NCI-H748 treated with DMSO at 0.1 percent for 48 hours (cell line): ENCODE measurements at places on chromosomes 16 and 17.

DNA sequence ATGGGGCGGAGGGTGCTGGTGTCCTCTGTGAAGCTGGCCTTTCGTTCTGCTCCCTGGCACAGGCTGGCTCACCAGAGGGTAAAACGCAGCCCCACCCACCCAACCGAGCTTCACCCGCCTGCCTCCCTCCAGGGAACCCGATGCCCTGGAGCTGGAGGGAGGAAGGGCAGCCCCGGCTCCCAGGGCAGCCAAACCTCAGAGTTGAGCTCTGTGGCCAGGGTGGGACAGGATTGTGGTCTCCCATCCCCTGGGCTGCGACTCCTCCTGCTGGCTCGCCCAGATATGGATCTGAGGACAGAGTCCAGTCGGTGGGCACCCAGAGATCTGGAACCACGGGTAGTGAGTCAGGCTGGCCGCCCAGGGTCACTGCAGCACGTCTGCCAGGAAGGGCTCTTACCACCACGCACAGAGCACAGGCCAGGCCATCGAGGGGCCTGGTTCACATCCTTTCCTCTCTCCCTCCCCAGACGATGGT, 42.6 kb upstream of the CHMP6 start:
- DNase-seq = no peak

DNA sequence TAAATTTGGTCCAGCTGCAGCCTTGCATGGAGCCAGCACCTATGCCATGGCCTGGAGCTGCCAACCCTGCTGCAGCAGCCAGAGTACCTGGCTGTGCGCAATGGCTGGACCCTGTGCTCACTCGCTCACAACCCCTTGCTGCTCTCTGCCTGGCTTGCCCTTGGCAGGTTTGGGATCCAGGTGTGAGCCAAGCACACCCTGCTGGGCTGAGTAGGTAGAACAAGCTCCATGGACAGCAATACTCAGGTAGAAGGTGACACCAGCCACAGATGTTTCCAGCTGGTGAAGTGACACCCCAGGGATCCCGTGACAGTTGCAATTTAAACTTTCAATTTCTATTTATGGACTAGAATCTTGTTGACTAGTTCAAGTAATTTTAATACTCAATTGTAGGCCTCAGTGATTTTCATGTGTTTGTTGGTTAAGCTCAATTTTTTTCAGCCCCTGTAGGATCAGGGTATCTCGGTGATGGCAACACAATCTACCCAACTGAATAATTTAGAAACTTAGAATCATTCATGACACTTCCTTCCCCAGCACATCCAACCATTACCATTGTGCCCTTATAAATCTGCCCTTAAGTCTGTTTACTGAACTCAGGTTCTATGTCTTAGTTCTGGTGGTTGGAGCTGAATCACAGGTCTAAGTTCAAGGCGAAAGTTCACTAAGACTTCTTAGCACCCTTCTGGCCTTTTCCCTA, 480.0 kb downstream of the PMP22 start:
- DNase-seq = no peak

DNA sequence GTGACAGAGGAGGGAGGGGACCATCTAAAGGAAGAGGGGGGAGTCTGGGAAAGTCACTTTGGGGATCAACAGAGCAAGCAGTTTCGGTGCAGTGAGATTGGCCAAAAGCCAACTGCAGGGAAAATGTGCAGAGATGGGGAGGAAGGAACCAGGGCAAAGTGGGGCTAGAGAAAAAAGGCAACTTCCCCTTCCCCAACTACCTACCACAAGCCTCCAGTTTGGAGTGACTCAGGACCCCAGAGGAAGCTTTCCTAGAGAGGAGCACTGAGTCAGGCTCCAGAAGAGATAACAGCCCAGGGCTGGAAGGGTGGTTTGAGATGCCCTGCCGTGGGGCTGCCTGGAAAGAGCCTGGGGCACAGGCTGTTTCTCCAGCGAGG, 6.9 kb upstream of the CD300LD start:
- no peak for DNase-seq

- no peak for DNase-seq
Observed at GRCh38 chr16:49440156-49441065, 66.8 kb downstream of the C16orf78 start.

GRCh38 chr16:57646388-57647039, 18.1 kb downstream of the ADGRG1 start:
- DNase-seq = no peak

DNA sequence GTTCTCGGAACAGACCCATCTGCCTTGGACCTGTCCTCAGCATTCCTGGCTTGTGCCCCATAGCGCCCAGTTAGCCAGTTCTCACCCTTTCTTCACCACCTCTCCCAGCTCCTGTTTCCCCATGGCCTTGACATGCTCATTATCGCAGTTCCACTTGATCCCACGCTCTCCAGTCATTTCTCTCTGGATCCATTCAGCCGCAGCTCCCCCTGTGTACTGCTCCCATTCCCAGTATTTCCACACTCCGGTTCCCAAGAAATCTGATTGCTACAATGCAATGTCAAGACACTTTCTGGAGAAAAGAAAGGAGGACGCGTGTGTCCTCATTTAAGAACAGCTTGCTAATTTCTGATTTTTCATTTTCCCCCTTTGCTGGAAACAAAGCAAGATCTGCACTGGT, 55.4 kb downstream of the TMEM186 start:
- DNase-seq = no peak

DNA sequence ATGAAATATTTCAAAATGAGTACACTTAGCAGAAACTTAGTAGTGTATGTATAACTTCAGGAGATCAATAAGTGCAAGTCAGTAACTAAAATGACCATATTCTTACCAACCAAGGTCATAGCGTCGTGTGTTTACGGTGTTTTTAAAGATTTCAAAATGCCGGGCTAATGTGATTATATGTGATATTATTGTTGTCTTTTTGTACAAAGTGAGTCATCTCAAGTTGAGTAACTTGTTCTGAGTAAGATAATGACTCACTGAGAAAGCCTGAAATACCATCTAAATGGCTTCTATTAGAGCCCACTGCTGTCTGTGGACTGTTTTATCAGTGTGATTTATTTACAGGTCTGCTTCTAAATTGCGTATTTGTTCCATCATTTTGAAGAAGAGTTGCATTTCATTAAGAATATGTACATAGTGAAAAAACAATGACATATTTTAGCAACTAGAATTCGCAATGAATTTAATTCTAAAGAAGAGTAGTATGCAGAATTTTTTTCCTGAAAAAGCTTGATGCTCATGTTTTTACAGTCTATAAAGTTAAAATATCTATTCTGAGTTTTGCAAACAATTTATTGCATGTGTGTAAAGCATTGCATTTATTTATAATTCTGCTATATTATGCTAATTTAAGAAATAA, 12.7 kb downstream of the KRT12 start:
- DNase-seq = no peak

DNA sequence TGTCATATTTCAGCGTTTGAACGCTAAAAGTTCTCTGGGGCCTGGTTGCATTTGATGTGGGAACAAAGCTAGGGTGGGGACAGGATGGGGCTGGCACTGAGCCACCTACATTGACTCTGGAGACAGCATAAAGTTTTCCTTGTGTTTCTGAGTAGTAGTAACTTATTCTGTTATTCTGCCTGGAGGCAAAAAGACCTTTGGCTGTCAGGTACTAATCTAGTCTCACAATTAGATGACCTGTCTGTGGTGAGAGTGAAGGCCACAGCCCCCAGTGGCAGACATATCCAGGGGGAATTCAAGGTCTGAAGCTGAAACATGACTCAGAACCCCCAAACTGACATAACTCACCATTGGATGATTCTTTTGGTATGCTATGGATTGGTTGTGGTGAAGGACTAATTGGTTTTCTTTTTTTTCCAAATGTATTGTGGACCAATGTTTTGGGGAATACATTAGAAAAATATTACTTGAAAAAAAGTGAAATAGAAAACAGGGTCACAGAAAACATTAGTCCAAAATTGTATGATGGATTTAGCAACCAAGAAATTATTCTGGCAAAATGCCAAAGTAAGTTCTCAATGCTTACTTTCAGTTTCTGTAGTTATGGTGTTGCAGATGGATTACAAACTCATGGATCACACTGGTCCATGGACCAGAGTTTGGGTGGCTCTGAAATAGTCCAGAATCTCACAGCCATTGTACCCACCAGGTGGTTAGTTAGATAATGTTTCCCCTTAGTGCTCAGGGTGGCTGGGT, 10.5 kb upstream of the SALL1 start:
- DNase-seq = no peak

GRCh38 chr16:6265968-6266367, 1066.7 kb upstream of the RBFOX1 start:
- DNase-seq = no peak

DNA sequence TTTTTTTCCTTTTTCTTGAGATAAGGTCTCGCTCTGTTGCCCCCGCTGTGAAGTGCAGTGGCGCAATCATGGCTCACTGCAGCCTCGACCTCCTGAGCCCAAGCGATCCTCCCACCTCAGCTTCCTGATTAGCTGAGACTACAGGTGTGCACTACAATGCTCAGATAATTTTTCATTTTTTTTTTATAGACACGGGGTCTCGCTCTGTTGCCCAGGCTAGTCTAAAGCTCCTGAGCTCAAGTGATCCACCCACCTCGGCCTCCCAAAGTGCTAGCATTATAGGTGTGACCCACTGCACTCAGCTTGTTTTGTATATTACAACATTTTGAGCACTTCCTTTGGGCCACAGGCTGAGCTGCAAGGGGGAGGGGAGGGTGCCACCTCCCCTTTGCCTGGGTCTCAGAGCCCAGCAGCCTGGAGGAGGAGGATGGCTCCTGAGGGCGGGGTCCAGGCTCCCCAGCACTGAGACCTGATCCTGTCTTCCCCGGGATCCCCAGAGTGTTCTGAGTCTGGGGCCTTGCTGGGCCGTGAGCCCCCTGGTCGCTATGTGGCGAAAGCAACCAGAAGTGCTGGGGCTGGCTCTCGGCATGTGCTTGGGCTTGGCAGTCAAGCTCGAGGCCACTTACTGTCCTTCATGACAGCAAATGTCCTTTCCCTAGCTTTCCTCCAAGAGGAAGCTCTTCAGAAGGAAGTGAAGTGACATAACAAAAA, 8.1 kb downstream of the DEF8 start:
- no peak for DNase-seq

DNA sequence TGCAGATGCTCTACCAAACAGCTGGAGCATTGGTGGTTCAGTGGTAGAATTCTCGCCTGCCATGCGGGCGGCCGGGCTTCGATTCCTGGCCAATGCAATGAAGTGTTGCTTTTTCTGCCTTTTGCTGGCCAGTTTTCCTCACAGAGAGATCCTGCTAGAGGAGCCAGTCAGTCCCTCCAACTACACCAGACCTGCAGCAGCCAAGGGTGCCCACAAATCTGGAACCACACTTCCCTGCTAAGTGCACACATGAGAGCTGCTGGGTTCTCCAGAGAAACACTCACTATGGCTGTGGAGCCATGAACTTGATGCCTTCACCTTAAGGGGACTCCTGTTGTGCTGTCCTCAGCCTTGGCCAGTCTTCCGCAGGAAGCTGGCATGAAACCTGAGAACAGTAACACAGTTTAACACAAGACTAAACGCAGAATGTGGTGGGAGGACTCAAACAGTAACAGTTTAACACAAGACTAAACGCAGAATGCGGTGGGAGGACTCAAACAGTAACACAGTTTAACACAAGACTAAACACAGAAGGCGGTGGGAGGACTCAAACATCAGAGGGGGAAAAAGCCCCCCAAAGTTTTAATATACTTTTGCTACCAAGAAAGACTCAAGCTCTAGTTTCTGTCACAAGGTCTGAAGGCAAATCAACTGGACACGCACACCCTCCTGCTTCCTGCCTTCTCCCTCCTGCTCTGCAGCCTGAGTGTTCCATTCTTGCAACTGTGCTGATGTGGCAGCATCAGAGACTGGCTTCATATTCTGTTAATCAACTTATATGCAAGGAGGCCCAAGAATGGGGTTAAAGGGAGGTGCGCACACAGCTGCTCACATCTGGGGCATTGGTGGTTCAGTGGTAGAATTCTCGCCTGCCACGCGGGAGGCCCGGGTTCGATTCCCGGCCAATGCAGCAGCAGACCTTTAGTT, 12.0 kb downstream of the VAC14 start:
- no peak for DNase-seq

DNA sequence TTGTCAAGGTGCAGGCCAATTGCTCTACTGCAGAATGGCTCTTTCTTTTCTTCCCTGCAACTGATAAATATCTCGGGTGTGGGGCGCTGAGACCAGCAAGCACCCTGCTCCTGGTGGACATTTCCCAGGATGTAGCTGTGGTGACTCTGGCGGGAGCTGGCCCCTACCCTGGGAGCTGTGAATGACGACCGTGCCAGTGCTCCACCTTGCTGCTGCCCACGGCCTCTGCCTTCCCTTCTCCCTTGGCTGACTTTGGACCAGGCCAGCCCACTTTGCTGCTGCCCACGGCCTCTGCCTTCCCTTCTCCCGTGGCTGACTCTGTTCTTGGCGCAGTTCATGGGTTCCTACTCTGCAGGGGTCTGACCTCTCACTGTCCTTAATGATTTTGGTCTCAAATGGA, 16.1 kb downstream of the CARD14 start:
- DNase-seq = no peak

DNA sequence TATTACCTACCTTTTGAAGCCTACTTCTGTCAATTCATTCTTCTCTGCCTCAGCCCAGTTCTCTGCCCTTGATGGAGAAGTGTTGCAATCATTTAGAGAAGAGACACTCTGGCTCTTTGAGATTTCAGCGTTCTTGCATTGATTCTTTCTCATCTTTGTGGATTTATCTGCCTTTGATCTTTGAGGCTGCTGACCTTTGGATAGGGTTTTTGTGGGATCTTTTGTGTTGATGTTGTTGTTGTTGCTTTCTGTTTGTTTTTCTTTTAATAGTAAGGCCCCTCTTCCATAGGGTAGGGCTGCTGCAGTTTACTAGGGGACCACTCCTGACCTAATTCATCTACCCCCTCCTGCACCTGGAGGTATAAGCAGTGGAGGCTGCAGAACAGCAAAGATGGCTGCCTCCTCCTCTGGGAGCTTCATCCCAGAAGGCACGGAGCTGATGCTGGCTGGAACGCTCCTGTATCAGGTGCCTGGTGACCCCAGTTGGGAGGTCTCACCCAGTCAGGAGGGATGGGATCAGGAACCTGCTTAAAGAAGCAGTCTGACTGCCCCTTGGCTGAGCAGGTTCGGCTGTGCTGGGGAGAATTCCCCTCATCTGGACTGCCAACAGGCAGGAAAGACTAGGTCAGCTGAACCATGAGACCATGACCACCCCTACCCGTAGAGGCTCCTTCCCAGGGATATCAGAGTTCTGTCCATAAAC, 28.0 kb downstream of the NFATC3 start:
- DNase-seq = no peak

GRCh38 chr17:34243364-34244320, 11.4 kb upstream of the CCL2 start:
- no peak for DNase-seq

- DNase-seq = no peak
Observed at GRCh38 chr17:16425698-16426659, 10.6 kb downstream of the TRPV2 start.

GRCh38 chr16:14121142-14121541, 50.0 kb downstream of the MRTFB start:
- no peak for DNase-seq

DNA sequence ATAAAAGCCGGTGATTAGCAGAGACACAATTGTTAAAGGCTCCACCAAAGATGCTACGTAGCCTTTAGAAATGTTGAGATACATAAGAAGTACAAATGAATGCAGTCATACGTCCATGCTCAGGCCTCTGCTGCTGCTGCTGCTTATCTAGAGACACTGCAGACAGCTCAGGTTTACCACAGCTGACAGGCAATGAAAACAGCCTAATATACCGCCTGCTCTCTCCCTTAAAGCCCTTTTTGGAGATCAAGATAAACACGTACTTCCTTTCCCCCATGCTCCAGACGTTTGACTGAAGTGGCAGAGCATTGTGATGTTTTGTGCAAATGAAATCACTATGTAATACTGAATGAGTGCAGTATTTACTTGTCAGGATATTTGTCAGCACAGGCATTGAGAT, 185.3 kb downstream of the AATF start:
- no peak for DNase-seq

- DNase-seq = no peak
Observed at GRCh38 chr17:78992542-78993212, 13.0 kb upstream of the LGALS3BP start.
